Right hindlimb (tissue), 1 donor: ENCODE measurements at places on chromosomes 4 and X.

GRCh38 chr4:181659876-181660275 lies 583.3 kb upstream of the TENM3 start:
- DNase-seq = no peak

GRCh38 chr4:75717408-75717807 lies 7.0 kb upstream of the USO1 start:
- DNase-seq = no peak

DNA sequence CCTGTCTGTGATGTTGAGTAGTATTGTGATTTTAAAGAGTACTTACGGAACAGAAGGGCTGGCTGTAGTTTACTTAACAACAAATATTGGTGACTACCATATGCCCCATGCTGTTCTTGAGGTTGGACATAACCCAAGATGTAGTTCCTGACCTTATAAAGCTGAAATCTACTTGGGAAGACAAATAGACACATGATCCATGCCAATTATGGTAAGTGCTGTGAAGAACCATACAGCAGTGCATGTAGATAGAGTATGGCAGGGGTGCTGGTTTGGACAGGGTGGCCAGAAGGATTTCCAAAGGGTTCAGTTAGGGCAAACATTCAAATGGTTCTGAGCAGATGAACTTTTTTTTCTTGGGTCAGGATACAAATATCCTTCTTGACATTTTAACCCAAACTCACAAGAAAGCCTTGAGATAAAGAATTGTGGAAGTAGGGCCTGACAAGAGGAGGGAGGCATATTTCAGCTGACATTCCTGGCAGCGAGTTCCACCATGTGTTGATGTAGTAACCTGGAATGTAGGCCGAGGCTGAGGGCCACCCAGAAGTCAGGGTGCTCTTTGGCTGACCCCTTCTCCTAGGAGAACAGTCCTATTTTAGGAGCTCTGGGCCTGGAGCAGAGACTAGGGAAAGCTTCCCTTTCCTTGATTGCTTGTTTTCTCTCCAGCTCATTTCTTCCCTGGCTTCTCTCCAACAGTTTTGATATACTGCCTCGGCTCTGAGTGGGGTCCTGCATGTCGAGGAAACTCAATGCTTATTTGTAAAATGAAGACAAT lies 74.2 kb downstream of the FREM3 start:
- peak; percentile 86 for DNase-seq

DNA sequence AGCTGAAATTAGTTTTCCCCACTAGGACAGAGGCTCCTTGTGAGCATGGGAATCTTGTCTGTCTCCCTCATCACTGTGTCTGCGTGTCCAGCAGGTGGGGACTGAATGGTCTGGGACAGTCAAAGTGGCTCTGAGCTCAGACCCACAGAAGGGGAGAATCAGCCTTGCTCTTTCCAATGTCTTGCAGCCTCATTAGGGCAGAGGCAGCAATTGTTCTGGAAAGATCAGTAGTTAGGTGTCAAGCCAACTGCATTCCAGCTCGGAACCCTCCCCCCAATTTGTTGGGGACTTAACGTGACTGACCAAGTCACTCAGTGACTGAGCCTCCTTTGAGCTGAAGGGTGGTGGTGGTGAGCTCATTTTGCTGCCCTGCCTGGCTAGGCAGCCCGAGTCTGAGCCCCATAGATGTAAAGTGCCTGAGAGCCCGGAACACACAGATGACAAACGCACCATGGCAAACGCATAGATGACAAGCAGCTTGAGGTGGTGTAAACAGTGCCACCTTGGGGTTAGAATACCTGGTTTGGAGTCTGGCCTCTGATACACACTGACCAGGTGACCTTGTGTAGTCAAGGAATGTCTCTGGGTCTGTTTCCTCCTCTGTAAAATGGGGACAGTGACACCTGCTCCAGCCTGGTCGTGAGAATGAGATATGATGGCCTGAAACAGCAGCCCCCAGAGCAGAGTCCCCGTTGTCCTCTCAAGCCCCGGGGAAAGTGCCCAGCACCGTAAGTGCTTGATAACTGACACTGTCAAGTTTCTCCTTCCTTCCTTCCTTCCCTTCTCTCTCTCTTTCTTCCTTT lies 2.7 kb upstream of the SORCS2 start:
- DNase-seq = peak; percentile 9

- DNase-seq = no peak
Measured at GRCh38 chrX:10111364-10112148, 45.2 kb upstream of the CLCN4 start.

GRCh38 chr4:177557416-177557815 lies 115.2 kb upstream of the AGA start:
- DNase-seq = no peak

- DNase-seq = no peak
Measured at GRCh38 chr4:82261084-82261483, 112.7 kb downstream of the HNRNPD start.

DNA sequence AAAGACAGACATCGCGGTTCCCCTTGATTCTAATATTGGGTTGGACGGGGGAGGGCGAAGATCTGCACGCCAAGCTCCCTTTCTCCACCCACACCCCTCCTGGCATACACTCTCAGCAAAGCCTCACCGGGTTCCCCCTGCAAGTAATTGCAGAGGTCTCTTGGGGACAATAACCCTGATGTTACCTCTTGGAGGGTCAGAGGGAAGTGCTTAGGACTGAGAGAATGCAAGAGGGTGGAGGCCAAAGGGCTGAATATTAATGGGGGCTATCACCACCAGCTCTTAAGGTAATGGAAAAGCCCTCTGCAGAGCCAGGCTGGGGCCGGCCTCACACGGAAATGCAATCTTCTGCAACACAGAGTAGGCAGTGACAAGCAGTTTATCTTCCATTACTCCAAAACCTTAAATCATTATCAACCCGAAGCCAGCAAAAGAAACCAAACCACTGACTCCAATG lies 344.1 kb upstream of the GATB start:
- no peak for DNase-seq

DNA sequence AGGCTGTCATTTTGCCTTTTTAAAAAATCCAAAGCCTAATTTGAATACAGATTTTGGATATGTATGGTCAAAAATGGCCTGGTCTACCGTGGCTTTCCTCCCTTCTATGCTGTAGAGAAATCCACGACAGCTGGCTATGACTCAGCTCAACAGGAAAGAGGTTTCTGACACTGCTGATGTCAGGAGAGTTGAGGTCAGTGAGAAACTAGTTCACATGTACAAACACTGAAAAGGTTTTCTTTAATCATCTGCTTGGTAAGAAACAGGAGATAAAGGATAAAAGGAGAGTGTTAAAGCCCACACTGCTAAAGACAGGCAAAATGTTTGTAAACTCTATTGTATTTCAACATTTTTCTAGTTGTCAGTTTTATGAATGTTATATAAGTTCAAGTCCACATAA lies 113.9 kb downstream of the NYX start:
- peak; percentile 19 for DNase-seq

GRCh38 chr4:76588274-76588673 lies 153.2 kb downstream of the SHROOM3 start:
- DNase-seq = no peak

GRCh38 chr4:8345946-8346814 lies 76.6 kb downstream of the HTRA3 start:
- no peak for DNase-seq

- peak; percentile 40 for DNase-seq
Measured at GRCh38 chr4:140252141-140252741, 98.3 kb upstream of the MAML3 start.

DNA sequence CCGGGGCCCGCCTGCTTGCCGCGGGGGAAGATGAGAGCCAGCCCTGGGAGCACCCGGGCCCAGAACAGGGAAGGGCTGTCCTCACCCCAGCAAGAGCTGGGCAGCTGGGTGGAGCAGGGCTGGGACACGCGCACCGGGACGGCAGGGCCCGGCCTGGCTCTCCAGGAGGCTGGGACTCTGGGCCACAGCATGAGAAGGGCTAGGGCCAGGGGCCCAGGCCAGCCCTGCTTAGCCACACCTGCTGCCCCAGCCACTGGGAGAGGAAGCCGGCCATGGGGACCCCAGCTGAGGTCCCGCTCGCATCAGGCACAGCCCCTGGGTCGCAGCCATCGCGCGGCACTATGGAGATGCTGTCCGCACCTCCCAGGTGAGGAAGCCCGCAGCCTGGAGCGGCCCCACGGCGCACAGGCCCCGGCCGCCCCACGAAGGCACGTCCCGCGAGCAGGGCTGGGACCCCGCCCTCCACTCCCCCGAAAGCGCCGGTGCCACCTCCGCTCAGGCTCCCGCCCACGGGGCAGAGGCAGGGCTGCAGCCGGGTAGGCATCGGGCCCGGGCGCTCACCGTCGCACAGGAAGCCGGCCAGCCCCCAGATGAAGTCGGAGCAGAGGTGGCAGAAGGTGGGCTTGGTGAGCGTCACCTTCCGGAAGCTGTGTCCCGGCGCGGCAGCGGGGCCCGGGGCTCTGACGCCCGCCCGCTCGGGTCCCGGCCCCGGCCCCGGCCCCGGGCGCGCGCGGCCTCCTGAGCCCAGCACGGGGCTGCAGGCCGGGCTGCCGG lies 531 bp downstream of the DGKQ start:
- DNase-seq = no peak

- peak; percentile 94 for DNase-seq
Measured at GRCh38 chr4:72525938-72526337, 43.1 kb downstream of the ADAMTS3 start.

DNA sequence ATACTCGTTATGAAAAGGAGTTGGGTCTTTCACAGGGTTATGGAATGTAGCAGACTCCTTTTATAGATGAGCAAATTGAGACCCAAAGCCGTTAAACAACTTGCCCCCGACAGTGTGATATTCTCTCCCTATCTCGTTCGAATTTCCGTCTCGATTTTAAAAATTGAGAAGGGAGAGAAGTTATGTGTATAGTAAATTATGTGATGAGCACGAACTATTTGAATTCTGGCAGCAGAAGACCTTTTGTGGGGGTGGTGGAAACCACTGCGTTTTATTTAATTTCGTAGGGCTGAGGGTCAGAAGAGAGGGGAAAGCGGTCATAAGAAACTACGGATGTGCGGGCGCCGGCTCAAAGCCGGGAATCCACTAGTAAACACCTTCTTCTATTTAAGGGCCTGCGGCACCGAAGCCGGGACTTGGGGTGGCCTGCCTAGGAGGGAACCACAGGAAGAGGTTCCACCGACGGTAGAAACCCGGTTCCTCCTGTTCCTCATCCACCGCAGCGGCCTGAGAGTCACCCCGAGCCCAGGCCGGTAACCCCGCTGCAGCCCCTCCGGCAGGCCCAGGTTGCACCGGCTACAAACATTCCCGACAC lies 1.5 kb upstream of the DDX3X start:
- DNase-seq = no peak

- no peak for DNase-seq
Measured at GRCh38 chr4:794900-795725, 30.8 kb downstream of the CPLX1 start.

GRCh38 chr4:7873881-7874280 lies 65.8 kb downstream of the AFAP1 start:
- DNase-seq = no peak

- DNase-seq = peak; percentile 55
Measured at GRCh38 chrX:130079824-130080406, 30.4 kb downstream of the ELF4 start.
